ENCODE measurements at places on chromosomes 12 and 14.

DNA sequence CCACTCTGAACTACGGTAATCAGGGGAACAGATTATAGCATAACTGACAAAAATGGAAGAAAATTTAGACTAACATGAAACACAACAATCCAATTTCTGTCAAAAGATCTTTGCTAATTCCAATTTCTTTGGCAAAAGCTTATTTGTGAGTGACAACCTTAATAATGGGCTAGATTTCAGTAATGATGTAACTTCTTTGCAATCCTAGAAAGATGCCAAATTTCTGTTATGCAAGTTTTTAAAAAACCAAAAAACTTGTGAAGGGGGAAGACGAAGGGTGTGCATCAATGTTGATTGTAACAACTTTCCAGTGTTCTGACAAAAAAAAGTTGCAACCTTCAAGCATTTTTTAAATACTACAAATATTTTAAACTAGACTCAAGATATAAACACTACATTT lies 59.9 kb downstream of the DICER1 start:
- no peak for DNase-seq

DNA sequence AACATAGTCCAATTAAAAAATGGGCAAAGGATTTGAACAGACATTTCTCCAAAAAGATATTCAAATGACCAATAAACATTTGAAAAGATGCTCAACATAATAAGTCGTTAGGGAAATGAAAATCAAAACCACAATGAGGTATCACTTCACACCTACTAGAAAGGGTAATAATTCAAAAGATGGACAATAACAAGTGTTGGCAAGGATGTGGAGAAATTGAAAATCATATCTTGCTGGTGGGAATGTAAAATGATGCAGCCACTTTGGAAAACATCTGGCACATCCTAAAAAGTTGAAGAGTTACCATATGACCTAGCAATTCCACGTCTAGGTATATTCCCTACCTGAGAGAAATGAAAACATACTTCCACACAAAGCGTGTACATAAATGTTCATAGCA lies 1.9 kb downstream of the COX16 start:
- no peak for DNase-seq

- no peak for DNase-seq
These were observed 5.1 kb downstream of the ANKRD9 start for GRCh38 chr14:102504328-102504999.

DNA sequence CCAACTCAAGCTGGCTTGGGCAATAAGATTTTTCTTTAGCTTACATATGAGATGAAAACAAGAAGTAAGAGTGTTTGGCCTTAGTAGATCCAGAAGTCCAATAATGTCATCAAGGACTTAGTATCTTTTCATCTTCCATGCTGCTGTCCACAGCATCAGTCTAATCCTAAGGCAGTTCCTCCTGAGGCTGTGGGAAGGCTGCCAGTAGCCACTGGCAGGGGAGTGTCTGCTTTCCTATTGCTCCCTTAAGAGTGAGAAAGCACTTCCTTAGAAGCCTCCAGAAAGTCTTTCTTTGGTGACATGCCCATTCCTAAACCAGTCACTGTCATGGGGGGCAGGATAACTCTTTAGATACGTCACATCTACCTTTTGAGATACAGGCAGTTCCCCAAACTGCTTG lies 317.7 kb downstream of the BMP4 start:
- DNase-seq = no peak

GRCh38 chr14:51544471-51544870 lies 107.2 kb upstream of the FRMD6 start:
- DNase-seq = no peak

GRCh38 chr12:68462803-68463202 lies 130.6 kb upstream of the MDM1 start:
- DNase-seq = no peak

DNA sequence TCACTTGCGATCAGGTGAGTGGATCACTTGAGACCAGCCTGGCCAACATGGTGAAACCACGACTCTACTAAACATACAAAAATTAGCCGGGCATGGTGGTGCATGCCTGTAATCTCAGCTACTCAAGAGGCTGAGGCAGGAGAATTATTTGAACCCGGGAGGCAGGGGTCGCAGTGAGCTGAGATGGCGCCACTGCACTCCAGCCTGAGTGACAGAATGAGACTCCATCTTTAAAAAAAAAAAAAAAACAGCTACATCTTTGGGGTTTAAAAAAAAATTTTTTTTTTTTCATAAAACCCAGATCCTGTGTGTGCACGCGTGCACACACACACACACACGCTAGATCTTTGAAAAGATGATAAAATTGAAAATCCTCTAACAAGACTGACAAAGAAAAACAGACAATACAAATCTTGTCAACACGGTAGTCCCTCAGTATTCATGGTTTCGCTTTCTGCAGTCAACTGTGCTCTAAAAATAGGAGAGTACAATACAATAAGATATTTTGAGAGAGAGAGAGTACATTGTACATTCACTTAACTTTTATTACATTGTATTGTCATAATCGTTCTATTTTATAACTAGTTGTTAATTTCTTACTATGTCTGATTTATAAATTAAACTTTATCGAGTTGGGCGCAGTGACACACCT lies 295.3 kb upstream of the RGS6 start:
- DNase-seq = no peak

GRCh38 chr12:89862511-89863445 lies 154.1 kb upstream of the ATP2B1 start:
- DNase-seq = peak; percentile 44

GRCh38 chr12:60137513-60137912 lies 541.7 kb downstream of the SLC16A7 start:
- no peak for DNase-seq

- DNase-seq = no peak
These were observed 61.9 kb upstream of the PARP11 start for GRCh38 chr12:3935078-3935477.

DNA sequence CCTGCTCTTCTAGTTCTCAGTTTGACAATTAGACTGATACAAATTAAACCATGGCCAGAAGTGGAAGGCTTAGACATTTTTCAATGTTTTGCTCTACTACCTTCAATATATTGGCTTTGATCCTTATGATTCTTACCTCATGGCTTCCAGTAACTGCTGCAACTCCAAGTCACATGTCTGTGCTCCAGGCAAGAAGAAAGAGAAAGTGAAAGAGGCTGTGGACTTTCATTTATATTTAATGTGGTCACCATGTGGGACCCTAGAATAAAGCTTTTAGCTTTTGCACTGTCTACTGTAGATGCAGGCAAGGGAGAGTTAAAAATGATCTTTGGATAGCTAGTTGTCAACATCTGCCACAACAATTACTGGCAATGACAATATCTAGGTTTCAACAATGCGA lies 214.3 kb upstream of the PDE3A start:
- no peak for DNase-seq

DNA sequence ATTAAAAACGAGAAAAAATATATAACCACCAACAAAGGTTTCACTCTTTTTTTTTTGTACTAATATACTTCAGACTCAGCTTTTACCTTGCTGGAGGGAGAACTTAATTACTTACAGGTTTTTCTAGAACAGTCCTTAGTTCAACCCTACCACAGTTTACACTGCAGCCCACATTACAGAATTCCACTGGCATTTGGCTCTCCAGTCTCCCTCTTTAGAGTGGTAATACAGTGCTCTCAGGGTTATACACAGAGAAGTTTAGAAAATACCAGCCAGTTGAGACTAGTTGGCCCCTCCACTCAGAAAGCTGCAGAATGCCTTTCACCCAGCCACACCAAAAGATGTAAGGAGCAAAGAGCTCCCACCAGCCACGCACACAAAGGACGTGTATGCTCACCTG lies 122.3 kb upstream of the DIO3 start:
- no peak for DNase-seq

GRCh38 chr12:40031965-40032364 lies 73.9 kb downstream of the SLC2A13 start:
- no peak for DNase-seq

- no peak for DNase-seq
These were observed 110.5 kb upstream of the FUT8 start for GRCh38 chr14:65301862-65302539.

- DNase-seq = no peak
These were observed 361.3 kb downstream of the TMEM121 start for GRCh38 chr14:105887692-105888091.

- no peak for DNase-seq
These were observed 36.2 kb downstream of the VDR start for GRCh38 chr12:47868552-47869031.

DNA sequence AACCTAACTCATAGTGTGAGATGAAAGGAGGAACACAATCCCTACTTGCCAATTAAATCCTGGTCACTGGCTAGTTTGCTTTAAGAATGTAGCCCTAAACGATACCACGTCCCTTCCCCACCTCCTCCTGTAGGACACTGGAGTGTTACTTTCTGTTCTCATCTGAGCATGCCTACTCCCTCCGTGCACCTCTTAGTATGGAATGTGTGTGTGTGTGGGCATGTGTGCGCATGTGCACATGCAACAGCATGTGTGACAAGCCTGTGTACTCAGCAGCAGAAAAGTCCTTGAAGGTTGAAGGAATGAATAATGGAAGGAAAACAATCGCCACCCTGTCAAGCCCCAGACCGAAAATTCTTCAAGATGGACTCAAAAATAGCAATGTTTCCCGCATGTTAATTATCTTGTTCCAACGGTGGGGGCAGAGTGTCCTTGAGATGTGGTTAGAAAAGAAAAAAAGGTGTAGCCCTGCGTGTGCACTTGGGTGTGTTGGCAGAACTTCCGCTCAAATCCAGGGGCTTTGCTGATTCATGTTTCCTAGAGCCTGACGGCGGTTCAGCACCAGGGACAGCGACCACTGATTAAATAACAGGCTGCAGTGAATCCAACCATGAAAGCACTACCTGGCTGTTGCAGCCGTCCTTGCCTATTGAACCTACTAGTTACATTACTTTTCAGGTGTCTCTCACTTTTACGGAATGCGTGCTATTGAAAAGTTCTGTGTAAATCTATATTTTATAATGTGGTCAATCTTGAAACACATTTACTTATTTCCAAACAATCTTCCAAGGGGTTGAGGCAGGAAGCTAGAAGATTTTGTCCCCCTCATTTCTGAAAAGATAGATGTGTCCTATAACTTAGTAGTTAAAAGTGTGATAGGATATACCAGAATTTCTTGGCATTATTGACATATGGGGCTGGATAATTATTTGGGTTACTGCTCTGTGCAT lies 79.8 kb downstream of the SRRM4 start:
- peak; percentile 13 for DNase-seq

Data from stimulated activated CD4-positive, alpha-beta T cell treated with anti-CD3 and anti-CD28 coated beads, Interleukin-4, amount 100 ng/mL, for 24 hours (primary cell).